ENCODE measurements at places on chromosomes 5 and 9. TPM values are rescaled to one million over a fixed set of nuclear protein-coding genes. Genes with fewer than 3 reads are reported as not detected.

DNA sequence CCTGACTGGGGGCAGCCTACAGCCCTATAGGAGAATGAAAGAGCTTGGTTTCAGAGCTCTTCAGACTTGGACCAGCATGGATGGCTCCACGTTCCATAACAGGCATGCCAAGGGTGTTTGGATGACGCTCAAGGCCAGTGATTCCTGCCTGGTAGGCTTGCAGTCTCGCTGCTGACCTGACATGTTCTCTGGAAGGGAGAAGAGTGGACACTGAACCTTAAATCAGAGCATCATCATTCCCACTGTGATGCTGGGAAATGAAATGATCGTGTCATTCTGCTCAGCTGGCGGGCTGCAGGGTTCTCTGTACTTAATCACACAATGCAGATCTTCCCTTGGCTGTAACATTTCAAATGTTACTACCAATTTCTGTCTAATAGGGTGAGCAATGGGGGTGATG is 57.0 kb downstream of the CFAP90 start:
- no peak overlapping the region for H3K27ac ChIP-seq
- no peaks in the 10 kb centered on the region for H3K4me1 ChIP-seq
- H3K36me3 ChIP-seq: no peaks in the 10 kb centered on the region

TAF11L5 gene
- not detected for total RNA-seq

ORM2 gene
- total RNA-seq: not detected

DNA sequence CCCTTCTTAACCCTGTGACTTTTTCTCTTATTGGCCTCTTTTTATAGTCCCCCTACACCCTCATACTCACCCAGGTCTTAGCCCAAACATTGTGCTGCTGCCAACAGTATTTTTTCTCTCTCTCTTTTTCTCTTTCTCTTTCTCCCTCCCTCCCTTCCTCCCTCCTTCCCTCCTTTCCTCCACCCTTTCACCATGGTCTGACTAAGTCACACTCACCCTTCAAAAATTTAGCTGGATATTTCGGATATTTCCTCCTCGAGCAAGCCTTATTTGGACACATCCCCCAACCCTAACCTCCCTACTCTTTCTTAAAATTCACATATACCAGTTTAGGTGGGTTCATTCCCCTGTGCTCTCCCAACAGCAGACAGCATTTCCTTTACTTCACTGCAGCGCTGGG is 64.7 kb downstream of the FGF1 start:
- DNase-seq: no peak
- no peaks in the 10 kb centered on the region for H3K36me3 ChIP-seq

ARID3C gene
- not detected for total RNA-seq

- no peaks in the 10 kb centered on the region for H3K4me1 ChIP-seq
- no peaks in the 10 kb centered on the region for H3K36me3 ChIP-seq
- no peak for DNase-seq
- no peaks in the 10 kb centered on the region for H3K27me3 ChIP-seq
These were observed 473.0 kb downstream of the TLR4 start for GRCh38 chr9:118177241-118177640.

DNA sequence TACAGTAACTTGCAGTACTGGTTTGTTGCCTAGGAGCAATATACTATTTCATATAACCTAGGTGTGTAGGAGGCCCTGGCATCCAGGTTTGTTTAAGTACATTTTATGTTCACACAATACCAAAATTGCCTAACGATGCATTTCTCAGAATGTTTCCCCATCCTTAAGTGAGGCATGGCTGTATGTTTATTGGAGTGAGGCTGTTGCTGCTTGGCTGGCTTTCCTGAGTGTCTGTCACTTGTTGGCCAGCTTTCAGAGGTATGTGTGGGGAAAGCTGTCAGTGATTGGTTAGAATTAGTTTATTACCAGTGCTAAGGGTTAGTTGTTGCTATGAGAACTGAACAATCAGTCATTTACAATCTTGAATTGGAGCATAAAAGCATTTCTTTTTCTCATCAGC is 154.1 kb upstream of the CDH12 start:
- H3K4me1 ChIP-seq: no peaks in the 10 kb centered on the region
- H3K36me3 ChIP-seq: no peaks in the 10 kb centered on the region
- H3K27me3 ChIP-seq: no peaks in the 10 kb centered on the region
- H3K27ac ChIP-seq: no peak overlapping the region

C9orf152 gene
- not detected for total RNA-seq

DNA sequence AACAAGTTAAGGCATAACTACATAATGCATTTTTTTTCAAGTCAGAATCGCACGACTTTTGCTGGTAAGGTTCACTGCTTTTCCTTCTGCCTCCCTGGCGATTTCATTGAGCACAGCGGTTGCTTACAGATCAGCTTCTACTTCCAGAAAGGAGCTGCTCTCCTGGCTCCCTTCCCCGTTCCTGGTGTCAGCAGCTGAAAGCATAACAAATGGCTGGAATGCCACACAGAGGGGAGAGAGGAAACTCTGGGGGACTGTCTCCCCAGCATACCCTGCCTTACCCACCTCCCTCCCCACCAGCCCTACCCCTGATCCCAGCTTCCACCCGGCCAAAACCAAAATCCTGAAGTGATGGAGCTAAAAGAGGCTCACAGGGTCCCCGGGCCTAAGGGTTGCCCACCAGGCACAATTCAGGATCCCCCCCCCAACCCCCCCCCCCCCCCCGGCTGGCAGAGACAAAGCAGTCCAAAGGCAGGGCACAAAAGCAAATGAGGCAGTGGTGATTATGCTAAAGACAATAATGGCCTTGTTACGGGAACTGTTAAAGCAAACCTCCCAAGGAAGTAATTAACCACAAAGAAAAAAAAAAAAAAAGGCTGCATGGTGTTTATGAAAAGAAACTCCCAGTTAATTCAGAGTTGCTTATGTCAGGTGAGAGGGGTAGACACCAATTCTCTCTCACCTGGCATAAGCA is 126.1 kb upstream of the WWC1 start:
- H3K27me3 ChIP-seq: no peaks in the 10 kb centered on the region
- H3K4me3 ChIP-seq: no peak overlapping the region
- no peak for DNase-seq
- H3K36me3 ChIP-seq: no peaks in the 10 kb centered on the region
- H3K27ac ChIP-seq: no peak overlapping the region

DNA sequence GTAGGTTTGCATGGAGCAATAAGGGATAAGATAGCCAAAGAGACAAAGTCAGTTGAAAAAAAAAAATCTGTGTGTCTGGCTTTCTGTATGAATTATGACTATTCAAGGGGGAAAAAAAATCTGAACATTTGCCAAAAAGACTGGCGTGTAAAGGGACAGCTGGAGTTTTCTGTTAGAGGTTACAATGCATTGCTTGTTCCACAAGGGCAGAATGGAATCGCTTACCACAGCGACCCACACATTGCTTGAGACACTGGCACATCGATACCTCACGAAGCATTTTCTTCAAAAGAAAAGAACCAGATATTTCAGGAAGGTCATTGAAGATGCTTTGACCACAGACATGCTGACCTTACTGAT is 327.8 kb downstream of the TMEM167A start:
- no peaks in the 10 kb centered on the region for H3K36me3 ChIP-seq
- H3K27me3 ChIP-seq: no peaks in the 10 kb centered on the region
- H3K4me1 ChIP-seq: no peaks in the 10 kb centered on the region
- no peak for DNase-seq
- no peak overlapping the region for H3K4me3 ChIP-seq

DNA sequence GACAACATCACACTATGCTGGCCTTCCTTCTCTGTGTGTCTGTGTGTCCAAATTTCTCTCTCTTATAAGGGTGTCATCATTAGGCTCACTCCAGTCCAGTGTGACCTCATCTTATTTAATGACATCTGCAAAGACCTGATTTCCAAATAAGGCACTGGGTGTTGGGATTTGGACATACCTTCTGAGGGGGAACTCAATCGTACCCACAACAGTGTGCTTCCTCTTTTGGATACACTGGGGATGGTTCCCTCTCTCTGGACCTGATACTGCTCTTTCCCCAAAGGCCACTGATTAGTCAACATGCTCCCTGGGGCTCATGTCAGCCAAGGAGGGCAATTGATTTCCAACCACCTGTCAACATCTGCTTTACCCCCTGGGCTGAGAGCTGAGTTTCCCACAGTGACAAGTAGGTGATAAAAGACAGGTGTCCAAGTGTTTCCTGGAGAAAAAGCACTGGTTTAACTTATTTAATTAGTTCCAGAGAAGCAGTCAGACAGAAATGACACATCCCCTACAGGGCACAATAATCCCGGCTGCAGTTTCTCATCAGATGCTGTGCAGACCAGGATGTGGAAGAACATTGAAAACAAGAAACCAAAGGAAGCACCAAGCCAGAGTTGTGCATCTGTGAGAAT is 17.8 kb upstream of the CEP72 start:
- no peaks in the 10 kb centered on the region for H3K4me1 ChIP-seq
- no peak overlapping the region for H3K27ac ChIP-seq
- no peak for DNase-seq
- no peaks in the 10 kb centered on the region for H3K36me3 ChIP-seq
